ENCODE measurements at places on chromosomes 1 and 21.

- DNase-seq = no peak
Measured at GRCh38 chr1:18805150-18805879, 54.1 kb downstream of the TAS1R2 start.

DNA sequence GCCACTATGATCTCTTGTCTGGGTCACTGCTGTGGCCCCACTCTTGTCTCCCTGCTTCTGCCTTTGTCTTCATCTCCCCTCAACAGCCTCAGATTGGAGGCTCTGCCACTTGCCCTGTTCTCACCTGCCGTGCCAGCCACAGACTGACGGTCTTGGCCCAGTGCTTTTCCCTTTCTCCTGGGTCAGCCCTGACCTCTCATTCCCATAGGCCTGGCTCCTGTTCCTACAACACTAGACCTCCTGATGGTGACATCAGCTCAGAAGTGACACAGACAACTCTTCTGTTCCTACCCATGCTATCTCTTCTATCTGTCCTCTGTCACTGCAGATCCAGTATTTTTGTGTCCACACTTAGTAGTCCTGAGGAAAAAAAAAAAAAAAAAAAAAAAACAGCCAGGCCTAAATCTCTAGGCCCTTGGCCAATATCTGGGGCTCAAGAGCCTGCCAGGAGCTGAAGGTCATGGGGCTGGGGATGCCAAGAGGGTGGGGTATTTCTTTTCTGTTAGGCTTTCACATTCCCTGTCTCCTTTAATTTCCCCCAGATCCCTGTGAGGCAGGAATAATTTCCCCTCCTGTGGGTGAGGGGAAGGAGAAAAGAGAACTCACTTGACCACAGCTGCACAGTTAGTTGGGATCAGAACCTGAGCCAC lies 42.0 kb upstream of the FOXO6 start:
- no peak for DNase-seq

DNA sequence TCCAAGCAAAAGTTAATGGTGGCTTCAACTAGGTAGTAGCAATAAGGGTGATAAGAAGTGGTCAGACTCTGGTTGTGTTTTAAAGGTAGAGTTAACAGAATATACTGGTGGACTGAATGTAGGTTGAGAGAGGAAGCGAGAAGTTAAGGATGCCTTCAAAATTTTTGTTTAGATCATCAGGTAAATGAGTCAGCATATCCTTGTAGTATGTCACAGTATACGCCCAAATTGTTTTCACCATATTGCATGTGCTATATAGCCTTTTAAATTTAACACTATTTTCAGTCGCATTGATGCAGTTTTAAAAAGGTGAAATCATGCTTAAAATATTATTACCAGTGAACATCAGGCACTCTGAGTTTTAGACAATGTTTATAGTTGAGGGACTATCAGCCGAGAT lies 74.6 kb downstream of the RBM11 start:
- DNase-seq = no peak

- DNase-seq = no peak
Measured at GRCh38 chr1:110606657-110607535, 738 bp upstream of the KCNA2 start.

- no peak for DNase-seq
Measured at GRCh38 chr1:19756480-19756879, 43.2 kb downstream of the TMCO4 start.

DNA sequence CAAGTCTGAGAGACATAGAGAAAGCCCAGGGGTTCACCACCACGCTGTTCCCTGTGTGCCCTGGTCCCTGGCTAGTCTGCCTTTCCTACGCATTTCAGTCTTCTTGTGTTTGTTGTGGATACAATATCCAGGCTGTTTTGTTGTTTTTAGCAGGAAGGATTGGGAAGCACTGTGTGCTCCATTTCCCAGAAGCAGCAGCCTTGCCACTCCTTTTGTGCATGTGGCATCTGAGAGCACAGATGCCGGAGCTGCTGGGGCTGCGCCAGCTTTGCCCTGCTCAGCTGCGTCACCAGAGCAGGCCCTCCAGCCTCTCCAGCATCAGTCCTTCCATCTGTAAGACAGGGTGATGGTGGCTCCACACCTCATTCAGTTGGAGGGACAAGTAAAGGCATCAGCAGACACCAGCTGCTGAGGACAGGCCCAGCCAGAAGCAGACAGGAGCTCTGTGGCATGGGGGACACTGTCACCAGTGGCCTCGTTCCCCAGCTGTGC lies 94.4 kb upstream of the COL6A1 start:
- DNase-seq = no peak

- no peak for DNase-seq
Measured at GRCh38 chr1:153556348-153556747, 7.3 kb upstream of the S100A3 start.

- no peak for DNase-seq
Measured at GRCh38 chr1:241611736-241612135, 28.4 kb downstream of the CHML start.

DNA sequence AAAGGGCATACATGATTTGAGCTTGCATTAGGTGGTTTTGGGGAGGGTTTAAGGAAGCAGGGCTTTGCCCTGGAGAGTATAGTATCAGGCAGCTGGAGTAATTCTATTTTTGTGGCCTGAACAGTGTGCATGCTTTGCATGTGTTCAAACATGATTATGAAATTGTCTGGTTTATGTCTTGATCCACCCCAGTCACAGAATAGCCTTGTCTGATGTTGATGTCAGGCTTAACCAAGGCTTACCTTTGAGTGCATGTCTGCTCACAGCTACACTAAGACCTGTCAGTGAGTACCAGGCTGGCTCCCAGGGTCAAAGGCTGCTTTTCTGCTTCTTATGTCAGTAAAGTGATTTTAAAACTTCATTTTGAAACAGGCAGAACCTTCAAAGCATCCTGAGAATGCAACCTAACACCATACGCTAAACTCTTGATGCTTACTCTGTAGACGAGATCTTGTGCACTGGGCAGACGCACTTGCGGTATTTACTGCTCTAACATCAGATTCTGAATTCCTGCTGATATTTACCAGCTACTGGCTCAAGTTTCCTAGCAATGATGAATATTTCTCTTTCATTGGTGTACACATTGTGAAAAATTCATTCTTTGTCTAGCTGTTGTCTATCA lies 78.9 kb downstream of the MAP3K21 start:
- no peak for DNase-seq

DNA sequence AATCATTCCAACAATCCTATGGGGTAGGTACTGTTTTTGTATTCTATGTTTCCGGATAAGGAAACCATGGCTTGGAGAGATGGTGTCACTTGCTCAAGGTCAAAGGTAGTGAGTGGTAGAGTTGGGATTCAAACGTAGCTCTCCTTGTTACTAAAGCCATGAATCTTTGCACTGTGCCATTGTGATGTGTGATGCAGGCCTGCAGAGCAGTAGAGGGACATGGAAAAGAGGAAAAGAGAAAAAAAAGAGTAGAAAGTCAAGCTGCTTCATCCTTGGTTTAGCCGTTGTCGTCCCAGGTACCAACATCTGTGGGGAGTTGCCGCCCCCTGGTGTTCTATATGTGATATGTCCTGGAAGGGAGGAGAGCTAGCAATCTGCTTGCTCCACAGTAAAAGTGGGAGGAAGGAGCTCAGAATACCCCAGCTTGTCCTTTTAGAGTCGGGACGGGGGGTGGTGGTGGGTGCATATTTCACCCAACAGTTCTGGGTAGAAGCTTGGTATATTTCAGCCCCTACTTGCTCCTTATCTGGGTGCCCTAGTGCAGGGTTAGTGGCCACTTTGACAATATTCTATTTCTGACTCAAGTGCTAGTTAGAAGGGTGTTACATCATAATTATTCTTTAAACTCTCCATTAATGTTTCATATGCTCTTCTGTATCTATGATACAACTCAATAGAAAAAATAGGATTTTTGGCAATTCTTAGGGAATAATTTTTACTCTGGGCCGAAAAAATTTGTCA lies 98.4 kb downstream of the EBNA1BP2 start:
- DNase-seq = peak; percentile 42

DNA sequence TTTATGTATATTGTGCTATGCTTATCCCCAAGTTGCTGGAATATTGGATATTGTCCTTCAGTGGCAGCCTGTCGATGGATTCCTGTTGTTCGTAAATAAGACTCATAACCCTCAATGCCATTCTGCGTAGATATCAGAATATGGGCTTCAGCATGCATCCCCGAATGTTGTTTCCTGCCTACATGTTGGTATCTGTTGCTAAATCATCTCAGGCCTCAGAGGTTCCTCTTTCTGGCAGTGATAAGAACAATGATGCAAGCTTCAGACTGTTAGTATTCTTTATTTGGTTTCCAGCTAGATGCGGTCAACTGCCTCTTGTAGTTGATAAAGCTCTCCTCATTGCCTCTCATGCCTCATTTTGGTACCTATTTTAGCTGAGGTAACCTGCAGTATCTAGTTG lies 2082.6 kb downstream of the MRPL39 start:
- no peak for DNase-seq

- peak; percentile 89 for DNase-seq
Measured at GRCh38 chr1:155206891-155207805, 549 bp downstream of the THBS3 start.

DNA sequence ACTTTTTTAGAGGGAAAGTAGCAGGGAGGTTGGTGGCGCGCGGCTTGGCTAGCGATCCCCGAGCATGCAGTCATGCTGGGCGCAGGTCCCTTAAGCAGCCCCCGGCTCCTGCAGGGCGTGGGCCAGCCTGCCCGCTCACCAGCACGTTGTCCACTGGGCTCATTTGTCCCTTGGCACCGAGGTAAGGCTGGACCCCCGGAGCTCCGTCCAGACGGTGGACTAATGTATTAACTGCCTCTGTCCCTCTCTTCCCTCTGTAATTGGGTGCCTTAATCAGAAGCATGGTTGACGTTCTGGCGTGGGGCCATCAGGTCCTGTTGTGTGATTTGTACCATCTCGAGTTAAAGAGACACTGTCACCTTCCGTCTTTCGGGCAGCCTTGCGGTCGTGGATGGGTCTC lies 17.7 kb downstream of the TMEM201 start:
- DNase-seq = no peak

- no peak for DNase-seq
Measured at GRCh38 chr1:223760833-223761232, 48.5 kb downstream of the CAPN2 start.

GRCh38 chr1:31529999-31530684 lies 46.2 kb upstream of the TINAGL1 start:
- no peak for DNase-seq

GRCh38 chr21:15943009-15943666 lies 213.4 kb downstream of the USP25 start:
- no peak for DNase-seq

DNA sequence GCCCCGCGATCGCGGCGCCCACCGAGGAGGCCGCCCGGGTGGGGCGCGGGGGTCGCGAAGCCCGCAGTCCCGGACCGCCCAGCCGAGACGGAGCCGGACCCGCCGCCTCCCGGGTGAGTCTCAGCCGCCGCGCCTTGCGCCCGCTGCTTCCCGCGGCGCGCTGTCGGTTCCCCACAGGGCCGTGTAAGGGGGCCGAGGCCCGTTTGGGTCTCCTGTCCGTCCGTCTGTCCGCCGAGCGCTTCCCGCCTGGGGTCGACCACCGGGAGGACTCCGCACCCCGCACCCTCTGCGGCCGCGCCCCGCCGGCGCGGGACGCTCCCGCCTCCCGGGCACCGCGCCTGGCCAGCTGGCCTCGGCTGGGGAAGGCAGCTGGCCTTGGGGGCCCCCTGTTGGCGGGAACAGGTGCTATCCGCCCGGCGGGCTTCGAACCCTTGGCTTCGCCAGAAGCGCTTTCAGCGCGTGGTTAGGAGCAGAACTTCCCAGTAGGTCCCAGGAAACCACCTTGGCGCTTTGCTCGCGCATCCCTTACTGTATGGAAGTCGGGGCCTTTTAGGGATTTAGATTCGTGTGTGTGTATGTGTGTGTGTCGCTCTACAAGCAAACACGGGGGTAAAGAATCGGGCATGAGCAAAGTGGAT lies 414 bp downstream of the TMEM51 start:
- DNase-seq = peak; percentile 27

GRCh38 chr1:91582431-91582921 lies 81.8 kb downstream of the CDC7 start:
- DNase-seq = no peak

DNA sequence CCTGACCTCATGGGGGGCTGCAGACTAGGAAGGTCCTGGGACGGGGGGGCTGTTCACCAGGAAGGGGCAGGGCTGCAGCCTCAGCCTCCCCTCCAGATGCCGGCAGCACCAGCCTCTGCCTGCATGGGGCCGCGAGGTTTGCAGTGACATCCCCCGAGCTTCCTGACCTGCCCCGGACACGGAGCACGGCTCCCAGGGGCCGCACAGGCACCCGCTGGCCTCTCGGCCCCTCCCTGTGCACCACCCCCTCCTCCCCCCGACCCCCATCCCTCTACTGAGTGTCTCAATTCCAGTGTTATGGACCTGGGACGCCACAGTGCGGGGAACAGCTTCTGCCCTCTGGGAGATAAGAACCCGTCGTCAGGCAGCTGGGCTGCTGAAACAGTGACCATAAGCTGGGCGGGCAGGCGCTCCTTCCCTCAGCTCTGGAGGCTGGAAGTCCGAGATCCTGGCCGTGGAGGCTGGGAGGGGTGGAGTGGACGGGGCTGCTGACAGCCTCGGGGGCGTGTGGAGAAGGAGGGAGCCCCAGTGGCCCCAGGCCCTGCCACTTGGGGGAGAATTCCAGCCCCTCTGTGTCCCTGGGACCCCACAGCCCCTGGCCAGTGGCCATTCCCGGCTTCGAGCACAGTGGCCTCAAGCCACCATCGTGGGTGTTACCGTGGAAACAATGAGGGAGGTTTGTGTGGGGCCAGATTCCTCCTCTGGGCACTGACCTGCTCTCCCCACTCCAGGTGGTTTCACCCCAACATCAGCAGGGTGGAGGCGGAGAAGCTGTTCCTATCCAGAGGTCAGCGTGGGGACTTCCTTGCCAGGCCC lies 11.6 kb downstream of the RNF223 start:
- no peak for DNase-seq

DNA sequence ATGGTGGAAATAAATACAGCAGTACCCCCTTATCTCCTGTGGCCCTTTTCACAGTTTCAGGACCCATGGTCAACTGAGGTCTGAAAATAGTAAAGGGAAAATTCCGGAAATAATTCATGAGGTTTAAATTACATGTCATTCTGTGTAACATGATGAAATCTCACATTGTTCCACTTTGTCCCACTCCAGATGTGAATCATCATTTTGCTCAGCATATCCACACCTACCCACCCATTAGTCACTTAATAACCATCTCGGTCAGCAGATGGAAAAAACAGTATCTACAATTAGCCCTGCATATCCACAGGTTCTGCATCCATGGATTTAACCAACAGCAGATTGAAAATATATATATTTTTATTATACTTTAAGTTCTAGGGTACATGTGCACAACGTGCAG lies 86.9 kb upstream of the GORAB start:
- DNase-seq = no peak

- DNase-seq = no peak
Measured at GRCh38 chr1:167849666-167850065, 64.3 kb downstream of the ADCY10 start.

DNA sequence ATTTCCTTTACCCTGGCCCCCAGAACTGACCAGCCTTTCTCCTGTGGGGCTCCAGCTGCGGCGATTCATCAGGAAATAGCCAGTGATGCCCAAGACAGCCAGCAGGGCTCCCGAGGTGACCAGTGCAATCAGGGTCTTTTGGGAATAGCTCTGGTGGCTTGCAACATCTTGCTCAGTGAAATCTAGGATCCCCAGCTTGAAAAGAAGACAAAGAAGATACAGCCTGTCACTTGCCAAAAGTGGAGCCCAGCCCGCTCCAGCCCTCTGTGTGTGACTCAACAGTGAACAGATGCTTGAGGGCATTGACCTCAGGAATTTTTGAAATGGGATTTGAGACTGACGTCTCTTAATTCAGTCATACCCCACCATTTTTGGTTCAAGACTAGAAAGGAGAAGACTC lies 22.3 kb downstream of the CD34 start:
- no peak for DNase-seq

Data from stimulated activated CD4-positive, alpha-beta T cell treated with anti-CD3 and anti-CD28 coated beads, Interleukin-15, amount 100 ng/mL, for 48 hours (primary cell).